ENCODE measurements at places on chromosomes 5 and 9. TPM values are rescaled to one million over a fixed set of nuclear protein-coding genes. Genes with fewer than 3 reads are reported as not detected.

The CCDC183 gene
- total RNA-seq = 0.84 TPM

The ADAMTS6 gene
- total RNA-seq = 37.1 TPM

The PKD2L2 gene
- not detected for total RNA-seq

The CFAP157 gene
- total RNA-seq = not detected

The ORM2 gene
- total RNA-seq = not detected

The CDX1 gene
- total RNA-seq = 0.50 TPM

The ECM2 gene
- 0.18 TPM for total RNA-seq

- no peak overlapping the region for H3K27ac ChIP-seq
- H3K4me1 ChIP-seq = peaks cover 10% of the 10 kb centered on the region
- H3K27me3 ChIP-seq = no peaks in the 10 kb centered on the region
- H3K4me3 ChIP-seq = no peak overlapping the region
Measured at GRCh38 chr5:142630927-142631539, 54.9 kb downstream of the FGF1 start.

DNA sequence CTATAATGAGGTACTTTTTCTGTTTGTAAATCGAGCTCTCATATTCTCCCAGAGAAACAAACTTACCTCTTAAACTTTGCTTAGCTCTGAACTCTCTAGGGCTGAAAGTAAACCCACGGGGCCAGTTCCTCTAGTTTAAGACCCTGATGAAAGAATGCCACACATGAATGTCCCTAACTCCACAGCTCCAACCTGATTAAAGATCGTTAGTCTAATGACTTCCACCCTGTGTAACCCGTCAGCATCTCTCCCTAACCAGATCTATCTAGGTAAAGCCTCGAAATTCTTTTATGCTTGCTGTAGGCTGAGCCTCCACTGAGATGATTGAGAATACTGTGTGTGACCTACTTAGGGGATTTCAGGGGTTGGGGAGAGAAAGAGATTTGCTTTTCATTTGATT is 27.0 kb downstream of the ADRA1B start:
- H3K27me3 ChIP-seq = no peaks in the 10 kb centered on the region
- no peak for DNase-seq
- H3K36me3 ChIP-seq = no peaks in the 10 kb centered on the region
- H3K4me1 ChIP-seq = no peaks in the 10 kb centered on the region
